ENCODE measurements at places on chromosomes 5 and 9.

DNA sequence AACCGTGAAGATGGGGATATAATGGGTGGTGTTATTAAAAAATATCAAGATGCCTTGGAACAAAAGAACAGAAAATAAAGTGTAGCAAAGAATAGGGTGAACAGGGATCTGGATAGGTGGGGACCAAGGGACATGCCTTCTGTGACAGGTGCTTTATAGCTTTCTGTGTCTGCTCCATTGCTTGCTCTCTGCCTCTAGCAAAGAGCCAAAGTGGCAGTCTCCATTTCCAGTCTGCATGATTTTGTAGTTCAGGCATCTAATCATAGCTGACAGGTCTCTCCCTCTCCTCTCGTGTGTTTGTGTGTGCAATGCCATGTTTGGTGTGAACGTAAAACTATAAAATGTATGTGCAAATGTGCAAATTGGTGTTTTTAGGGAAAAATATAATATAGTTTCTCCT is 35.0 kb downstream of the LRRTM2 start:
- no peak for DNase-seq

DNA sequence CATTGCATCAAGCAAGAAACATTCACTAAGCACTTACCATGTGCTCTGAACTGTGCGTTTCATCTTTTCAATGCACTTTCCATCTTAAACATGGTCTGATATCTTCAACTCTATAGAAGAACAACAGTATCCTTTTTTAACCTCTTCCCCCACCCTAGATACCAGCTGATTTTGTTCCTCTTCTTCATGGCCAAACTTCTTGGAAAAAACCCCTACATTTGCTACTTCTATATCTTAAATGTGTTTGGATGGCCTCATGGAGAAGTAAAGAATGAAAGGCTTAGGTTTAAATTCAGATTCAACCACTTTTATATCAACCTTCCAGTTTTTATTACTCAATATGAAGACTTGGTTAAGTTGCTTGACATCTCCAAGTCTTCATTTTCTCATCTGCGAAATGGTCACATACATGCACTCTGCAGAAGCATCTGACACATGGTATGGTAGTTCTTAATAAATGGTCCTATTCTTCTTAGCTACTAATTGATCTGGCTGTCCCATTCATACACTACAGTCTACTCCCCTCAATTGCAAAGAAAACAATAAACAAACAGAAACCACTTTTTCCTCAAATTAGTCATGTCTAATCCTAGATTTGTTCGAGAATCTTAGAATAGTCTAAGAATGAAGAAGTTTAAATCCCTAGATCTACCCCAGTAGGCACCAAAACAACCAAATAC is 59.4 kb downstream of the FYB1 start:
- DNase-seq = no peak

GRCh38 chr5:150764530-150764929 is 5.7 kb upstream of the DCTN4 start:
- no peak for DNase-seq

GRCh38 chr5:96873449-96873848 is 2.9 kb upstream of the ERAP2 start:
- no peak for DNase-seq

DNA sequence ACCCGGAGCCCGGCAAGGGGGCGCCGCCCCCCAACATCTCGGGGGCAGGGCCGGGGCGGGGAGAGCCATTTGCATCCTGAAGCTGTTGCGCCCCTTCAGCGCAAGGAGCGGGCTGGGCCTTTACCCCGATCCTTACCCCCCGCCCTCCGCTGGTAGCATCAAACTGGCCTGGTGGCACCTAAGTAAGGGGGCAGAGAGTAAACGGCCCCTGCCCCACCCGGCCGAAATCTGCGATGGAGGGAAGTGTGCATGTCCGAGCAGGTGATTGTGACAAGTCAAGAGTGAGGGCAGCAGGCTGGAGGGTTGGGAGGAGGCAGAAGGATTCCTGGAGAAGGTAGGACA is 101.2 kb downstream of the ESM1 start:
- DNase-seq = no peak

DNA sequence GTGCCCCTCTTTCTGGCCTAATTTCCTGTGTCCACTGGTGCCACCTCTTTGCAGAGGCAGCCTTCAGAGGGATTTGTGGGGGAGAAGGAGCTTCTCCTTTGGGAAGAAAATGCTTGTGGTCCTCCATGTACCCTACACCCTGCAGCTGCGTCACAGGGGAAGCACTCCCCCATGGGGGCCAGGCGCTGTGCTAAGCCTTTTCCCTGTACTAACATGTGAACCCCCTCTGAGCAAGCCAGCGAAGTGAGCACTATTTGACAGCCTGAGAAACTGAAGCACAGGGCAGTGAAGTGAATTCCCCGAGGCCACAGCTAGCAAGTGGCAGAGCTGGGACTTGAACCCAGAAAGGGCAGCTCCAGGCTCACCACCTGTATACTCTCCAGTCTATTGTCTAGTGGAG is 32.3 kb downstream of the ERGIC1 start:
- DNase-seq = no peak

DNA sequence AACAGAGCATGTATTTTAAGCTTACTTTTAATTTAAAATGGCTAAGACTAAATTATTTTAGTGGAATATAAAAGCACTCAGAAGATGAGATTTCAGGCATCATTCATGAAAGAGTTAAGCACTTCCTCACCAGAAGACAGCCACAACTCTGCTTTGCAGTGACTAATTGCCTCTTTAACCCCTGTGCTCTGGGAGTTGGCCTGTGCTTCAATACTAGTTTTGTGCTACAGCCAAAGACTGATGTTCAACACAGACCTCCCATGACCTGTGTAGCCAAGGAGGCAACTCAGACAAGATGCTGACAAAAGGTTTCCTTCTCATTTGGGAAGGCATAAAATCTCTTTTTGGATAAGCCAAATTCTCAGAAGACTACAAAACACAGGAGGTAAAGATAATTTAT is 353.5 kb downstream of the FBXL17 start:
- DNase-seq = no peak

DNA sequence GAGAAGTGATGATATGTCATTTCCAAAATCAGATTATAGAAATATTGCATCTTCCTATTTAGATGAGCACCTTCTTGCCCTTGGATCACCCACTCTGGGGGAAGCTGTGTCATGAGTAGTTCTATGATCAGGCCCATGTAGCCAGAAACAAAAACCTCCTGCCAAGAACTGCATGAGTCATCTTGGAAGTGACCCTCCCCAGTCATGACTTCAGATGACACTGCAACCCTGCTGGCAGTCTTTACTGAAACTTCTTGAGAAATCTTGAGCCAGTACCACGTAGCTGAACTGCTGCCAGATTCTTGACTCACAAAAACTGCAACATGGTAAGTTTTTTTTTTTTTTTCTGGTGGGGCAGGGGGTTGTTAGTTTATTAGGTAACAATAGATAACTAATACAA is 439.6 kb upstream of the PTGER4 start:
- no peak for DNase-seq

DNA sequence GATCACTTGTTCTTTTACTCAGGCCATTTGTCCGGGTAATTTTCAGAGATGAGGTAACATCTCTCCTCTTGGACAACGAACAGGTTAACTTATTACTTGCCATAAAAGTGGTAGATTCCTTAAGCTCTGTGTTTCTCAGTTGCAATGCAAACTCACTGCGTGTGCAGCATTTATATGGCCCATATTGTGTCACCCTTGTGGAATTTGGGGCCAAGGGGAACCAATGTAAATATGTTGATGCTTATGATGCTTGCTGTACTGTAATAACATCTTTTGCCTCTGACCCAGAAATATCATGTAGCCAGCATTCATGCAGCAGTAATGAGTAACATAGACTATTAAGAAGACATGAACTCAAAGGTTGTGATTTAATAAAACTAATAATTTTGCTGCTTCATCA is 175.8 kb downstream of the ADAMTS6 start:
- no peak for DNase-seq

All from anterior cingulate cortex (tissue), 58 donors.